ENCODE measurements at places on chromosomes 6 and 20.
A peak's percentile ranks its signal among the peaks of the same experiment; 100 is the strongest.

GRCh38 chr6:15489261-15489962, 173.4 kb downstream of the DTNBP1 start:
- DNase-seq: no peak

DNA sequence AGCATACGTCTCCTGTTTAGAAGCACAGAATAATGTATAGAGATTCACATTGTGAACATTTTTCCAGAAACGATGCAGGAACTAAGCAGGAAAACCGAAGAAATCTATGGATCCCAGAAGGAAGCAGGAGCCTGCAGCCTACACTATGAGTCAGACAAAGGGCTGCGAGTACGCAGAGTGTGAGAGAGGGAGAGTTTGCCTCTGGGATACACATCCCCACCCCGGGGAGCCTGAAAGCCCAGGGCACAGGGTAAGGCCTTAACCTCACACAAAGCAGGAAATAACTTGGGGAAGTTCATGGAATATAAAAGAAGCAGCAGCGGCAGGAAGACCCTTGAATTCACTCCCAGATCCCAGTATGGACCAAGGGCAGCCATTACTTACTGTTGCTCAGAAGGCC, 842.1 kb upstream of the MANEA start:
- no peak for DNase-seq

DNA sequence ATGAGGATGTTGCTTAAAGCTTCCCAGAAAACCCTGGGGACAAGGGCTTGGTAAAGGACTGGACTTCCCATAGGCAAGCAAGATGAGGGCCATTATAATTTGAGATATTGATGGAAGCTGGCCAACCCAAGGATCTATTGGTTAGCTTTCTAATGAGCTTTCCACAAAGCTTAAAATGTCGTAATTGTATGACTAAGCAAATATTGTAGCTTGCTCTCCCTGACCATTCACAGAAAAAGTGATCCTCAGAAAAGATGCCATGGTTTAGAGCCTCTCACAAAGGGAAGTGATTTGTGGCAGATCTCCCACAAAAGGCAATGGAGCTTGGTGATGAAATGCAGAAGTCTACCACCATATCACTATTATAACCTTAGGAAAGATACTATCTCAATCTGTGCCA, 13.6 kb downstream of the IL17F start:
- peak; percentile 6 for DNase-seq

GRCh38 chr6:6695625-6696276, 107.2 kb downstream of the LY86 start:
- peak; percentile 51 for DNase-seq

- DNase-seq: no peak
These were observed 18.2 kb downstream of the RNASET2 start for GRCh38 chr6:166938150-166938549.

DNA sequence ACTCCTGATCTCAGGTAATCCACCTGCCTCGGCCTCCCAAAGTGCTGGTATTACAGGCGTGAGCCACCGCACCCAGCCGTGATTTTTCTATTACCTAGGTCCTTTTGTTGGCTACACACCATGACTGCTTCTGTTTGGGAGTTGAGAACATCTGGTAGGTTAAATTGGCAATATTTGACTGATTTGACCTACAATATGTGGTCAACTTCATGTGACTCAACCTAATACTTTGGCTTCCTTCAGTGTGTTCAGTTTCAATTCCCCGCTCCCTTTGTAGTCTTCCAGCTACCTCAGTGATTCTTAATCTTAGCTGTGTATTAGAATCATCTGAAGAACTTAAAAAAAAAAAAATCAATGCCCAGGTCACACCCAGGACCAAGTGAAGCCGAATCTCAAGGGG, 47.4 kb downstream of the MYB start:
- no peak for DNase-seq

- DNase-seq: peak; percentile 86
These were observed 62.2 kb downstream of the MYLK4 start for GRCh38 chr6:2688401-2689064.

GRCh38 chr6:167227984-167228383, 63.1 kb upstream of the UNC93A start:
- no peak for DNase-seq

GRCh38 chr6:12472601-12473038, 182.5 kb downstream of the EDN1 start:
- peak; percentile 96 for DNase-seq

- no peak for DNase-seq
These were observed 132.3 kb downstream of the CARMIL1 start for GRCh38 chr6:25411316-25411950.

DNA sequence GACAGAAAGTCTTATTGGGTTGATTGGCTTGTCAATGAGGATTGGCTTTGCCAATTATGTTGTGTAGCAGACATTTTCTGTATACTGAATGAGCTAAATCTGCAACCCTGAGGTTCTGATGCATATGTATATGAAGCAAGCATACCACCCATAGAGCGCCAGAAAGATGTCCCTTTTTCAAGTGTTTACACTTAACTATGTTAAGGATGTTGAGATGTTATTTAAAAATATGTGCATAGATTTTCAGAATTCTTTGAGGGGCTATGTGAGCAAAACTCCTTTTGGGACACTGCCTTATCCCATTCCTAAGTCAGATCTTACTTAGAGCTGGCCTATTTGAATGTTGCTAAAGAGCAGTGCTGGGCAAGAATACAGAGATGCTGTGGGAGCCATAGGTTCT, 1.9 kb downstream of the AIG1 start:
- DNase-seq: no peak

DNA sequence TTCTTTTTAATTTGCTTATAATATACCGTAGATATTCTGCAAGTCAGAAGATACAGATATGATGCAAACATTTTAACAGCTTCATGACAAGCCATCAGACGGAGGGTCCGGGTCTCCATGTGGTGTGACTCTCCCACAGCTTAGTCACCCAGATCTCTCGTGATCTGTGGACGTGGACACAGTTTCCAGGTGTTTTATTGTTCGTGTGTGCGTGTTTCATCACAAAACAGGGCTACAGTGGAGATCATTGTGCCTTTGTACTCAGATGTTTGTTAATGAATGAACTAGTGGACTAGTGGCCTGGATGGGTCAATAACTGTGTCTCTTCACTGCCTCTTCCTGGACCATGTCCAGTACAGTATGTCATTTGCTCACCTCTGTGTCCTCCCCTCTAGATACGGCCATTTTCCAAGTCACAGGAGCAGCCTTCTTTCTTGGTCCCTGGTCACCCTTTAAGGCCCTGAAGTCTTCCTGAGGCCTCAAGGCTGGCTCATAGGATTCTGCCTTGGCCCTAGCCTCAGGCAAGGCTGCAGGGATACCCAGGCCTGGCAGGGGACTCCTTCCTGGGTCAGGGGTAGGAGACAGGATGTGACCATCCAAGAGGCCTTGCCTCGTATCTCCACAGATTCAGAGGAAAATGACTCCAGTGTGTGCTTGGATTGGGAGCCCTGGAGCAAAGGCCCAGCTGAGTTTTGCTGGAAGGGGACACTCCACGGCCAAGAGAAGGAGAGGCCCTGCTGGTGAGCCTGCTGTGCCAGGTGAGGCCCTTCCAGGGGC, 4.6 kb downstream of the ADIG start:
- no peak for DNase-seq

GRCh38 chr20:13396022-13396421, 174.9 kb downstream of the ISM1 start:
- no peak for DNase-seq

GRCh38 chr6:127100510-127101140, 17.8 kb upstream of the RSPO3 start:
- DNase-seq: no peak

GRCh38 chr20:37265152-37265551, 3.5 kb upstream of the GHRH start:
- no peak for DNase-seq

DNA sequence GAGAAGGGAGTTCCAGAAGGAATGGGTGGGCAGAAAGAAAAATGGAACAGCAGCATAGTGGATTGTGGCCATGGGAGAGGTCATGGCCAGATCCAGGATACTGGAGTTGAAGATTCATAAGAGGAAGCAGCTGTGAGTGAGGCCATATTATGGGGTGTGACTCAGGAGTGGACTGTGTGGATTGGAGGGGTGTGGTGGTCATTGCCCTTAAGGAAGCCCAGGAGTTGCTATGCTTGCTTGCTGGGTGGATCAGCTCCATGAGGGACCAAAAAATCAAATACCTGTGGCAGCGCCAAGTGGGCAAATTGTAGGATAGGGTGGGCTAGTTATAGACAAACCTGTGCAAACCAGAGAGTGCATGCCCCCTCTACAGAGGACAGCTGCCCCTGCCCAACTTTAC, 18.3 kb downstream of the LRRC1 start:
- no peak for DNase-seq

- no peak for DNase-seq
These were observed 835.3 kb upstream of the CITED2 start for GRCh38 chr6:140209775-140210174.

DNA sequence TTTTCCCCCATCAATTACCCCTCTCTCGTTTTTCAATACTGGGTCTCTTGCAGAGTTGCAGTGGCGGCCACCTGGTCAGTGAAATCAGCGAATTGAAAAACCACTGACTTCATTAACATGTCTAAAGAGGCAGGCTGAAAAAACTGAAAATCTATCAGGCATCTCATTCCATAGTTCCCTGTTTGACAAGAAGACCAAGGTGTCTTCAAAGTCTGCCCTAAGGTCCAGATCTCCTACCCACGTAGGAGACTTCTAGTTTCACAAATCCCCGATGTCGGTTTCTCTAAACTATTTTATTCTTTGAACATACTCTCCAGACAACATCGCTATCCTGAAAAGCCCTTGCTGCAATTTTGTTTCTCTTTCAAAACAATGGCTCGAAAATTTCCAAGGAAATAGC, 796 bp upstream of the TUBB start:
- DNase-seq: no peak

DNA sequence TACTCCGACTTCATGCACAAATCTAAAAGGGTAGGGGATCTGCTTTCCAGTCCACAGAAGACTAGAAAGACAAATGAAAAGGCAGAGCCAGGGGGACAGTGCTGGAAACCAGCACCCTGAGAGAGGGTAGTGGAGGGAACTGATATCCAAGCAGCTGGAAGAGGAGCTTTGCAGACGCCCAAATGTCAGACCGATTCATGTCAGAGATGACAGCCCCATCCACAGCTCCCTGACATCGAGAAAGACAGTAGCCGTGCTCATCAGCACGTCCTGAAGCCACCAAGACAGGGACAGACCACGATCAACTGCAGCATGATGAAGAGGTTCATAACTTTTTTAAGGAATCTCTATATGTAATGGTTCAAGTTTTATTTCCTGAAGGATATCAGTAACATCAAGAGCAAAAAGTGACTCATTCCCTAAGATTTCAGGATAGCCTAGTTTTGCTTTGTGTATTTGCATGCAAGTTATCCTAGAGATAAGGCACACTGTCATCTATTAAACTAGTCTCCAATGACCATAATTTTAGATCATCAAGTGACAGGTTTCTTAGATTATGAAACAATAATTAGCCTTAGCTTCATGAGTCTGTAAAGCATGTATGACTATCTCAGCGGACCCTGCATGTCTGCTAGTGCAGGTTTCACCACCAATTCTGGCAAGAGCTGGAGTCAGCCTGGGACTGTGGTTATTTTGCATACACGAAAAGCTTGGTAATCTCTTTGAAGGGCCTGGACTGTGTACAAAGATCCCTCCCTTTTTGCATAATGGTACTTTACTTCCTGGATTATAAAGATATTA, 43.0 kb downstream of the PRDM1 start:
- peak; percentile 55 for DNase-seq

GRCh38 chr6:74167511-74167910, 471.5 kb downstream of the CD109 start:
- DNase-seq: no peak

- DNase-seq: no peak
These were observed 29.1 kb downstream of the RREB1 start for GRCh38 chr6:7136859-7137334.

GRCh38 chr20:1934721-1935573, 39.7 kb downstream of the SIRPA start:
- DNase-seq: peak; percentile 99

DNA sequence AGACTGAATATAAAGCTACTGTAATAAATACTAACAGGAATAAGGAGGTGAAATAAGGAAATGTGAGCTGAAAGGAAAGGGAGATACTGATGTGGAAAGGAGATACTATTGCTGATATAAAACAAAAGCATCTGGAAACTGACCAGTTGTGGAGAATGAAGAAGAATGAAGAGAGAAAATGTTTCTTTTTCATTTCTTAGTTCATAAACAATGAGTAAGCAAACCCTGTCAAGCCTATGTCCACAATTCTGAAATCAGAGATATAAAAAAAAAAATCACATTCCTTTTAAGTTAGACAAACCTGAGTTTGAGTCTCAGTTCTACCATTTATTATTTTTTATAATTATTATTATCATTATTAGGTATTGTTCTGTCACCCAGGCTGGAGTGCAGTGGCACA, 121.6 kb upstream of the GJE1 start:
- DNase-seq: no peak

GRCh38 chr6:89501222-89501621, 68.3 kb downstream of the ANKRD6 start:
- no peak for DNase-seq

DNA sequence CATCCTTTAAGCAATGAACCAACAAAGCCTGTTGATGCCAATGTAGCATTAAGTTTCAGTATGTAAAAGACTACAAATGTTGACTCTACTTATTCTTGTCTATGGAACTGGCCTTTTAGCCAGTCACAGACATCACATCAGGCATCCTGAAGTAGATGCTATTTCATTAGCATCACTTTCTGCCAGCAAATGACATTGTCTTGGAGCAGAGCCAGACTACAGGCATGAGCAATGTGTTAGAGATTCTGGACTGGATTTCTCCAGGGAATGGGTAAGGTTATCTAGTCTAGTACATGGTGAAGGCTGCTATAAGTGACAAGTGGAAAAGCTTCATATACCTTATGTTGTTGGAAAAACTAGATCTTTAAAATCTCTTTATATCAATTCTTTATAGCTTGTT, 142.9 kb downstream of the ADGRB3 start:
- peak; percentile 48 for DNase-seq

GRCh38 chr6:154388803-154389202, 32.2 kb upstream of the IPCEF1 start:
- DNase-seq: no peak

DNA sequence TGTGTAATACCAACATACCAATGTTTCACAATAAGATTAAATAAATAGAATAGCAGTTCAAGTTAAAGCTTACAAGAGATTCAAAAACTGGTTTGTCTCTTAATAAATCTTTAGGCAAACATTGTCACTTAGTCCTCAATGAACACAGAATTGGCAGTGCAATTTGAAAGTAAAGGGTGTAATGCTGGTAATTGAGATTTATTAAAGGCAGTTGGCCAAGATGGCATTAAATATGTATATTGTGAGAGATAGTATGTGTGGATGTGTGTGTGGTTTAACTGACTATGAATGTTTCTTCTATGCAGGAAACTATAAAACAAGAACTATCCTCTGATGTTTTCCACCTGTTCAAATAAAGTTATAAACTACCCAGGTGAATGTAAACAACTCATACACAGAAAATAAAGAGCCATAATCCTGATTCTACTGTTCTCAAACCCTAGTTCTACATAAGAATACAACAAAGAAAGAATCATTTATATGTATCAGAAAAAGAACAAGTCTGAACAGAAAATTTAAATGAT, 267.9 kb upstream of the PTCHD4 start:
- no peak for DNase-seq
